ENCODE measurements at places on chromosomes 12 and 14. TPM values are rescaled to one million over a fixed set of nuclear protein-coding genes. Genes with fewer than 3 reads are reported as not detected.

OVCH1 gene
- total RNA-seq = 0.83 TPM

HOXC6 gene
- total RNA-seq = under 0.01 TPM

TSPAN19 gene
- under 0.01 TPM for total RNA-seq

YARS2 gene
- total RNA-seq = 36.6 TPM

SLC5A8 gene
- total RNA-seq = not detected
